ENCODE measurements at places on chromosomes 1 and 21.

GRCh38 chr1:21022279-21023040 lies 154.2 kb downstream of the EIF4G3 start:
- peak; percentile 48 for DNase-seq

DNA sequence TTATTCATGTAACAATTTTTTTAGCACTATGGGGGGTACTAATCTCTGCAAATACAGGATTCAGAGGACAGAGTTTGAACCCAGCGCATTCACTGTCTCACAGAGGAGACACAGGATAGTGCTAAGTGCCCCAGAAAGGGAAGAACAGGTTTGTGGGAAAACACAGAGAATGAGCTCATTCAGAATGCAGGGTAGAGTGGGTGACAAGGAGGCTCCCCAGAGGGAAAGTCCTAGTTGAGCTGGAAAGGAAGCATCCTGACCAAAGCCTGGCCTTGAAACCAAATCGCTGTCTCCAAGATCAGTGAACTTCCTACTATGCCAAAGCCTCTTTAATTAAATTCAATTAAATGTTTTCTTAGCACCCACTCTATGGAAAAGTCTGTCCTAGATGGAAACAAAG lies 19.0 kb upstream of the RGS2 start:
- no peak for DNase-seq

GRCh38 chr1:23448846-23449245 lies 24.3 kb upstream of the TCEA3 start:
- no peak for DNase-seq

- DNase-seq: peak; percentile 64
Measured at GRCh38 chr1:159177272-159177907, 6.0 kb downstream of the CADM3 start.

GRCh38 chr21:46063227-46063626 lies 34.7 kb upstream of the COL6A2 start:
- no peak for DNase-seq

GRCh38 chr1:211133393-211133835 lies 534 bp downstream of the KCNH1 start:
- no peak for DNase-seq

DNA sequence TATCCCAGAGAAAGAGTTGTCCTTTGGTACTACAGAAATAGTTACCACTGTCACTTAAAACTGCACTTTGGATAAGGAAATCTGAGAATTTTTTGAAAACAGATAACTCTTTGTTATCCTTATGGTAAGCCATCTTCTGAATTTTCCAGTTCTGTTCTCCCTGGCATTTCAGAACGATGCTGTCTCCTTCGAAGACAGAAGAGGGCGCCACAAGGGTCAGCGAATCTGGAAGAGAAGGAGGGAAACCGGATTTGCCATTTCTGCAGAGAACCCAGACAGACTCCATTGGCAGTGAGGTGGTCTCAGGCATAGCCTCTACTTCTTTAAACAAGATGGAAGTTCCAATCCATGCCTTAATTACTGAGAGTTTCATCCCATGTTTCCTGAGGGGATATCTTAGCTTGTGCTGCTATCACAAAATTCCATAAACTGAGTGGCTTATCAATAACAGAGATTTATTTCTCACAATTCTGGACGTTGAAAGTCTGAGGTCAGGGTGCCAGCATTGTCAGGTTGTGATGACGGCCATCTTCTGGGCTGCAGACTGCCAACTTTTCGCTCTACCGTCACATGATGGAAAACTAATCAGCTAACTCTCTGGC lies 6.4 kb downstream of the FCRL2 start:
- DNase-seq: no peak

GRCh38 chr1:153560771-153561465 lies 4.7 kb downstream of the S100A2 start:
- DNase-seq: no peak

DNA sequence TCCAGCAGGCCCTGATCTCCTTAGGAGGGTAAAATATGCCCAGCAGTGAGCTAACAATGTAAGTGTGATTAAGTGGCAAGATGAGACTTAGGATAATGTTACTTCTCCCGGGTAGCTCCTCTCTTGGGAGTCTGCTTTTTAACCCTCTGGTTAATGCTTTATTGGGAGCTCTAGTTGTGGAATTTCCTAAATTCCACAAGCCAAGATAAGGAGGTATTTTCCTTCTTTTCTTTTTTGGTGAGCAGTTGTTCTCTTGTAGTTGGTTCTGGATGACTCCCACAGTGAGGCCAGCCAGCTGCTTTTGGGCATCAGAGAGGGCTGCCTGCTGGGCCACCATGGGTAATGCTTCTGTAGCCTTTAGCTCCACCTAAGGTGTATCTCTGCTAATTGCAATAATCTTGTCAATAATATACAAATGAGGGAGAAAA lies 19.3 kb downstream of the C1orf52 start:
- peak; percentile 13 for DNase-seq

DNA sequence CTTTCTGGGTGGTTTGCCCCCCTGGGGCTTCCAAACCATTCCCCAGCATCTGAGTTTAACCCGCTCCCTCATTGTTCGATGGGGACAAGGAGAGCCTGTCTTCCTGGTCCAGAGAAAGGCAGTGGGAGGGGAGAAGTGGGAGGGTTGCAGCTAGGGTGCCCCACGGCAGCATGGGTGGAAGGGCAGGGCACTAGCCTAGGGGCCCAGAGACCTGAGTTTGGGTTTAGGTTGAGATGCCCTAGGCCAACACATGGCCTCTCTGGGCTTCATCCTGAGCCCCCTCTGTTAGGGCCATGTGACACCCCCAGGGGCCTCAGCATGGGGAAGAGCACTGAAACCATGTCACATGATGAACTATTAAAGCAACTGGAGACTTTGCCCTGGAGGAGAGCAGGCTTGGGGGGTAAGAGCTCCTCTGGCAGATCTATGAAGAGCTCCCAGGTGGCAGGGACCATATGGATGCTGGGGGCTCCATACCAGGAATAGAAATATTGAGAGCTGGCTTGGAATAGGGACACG lies 9.7 kb upstream of the RUNX3 start:
- DNase-seq: no peak

GRCh38 chr1:65458730-65459396 lies 38.4 kb downstream of the LEPR start:
- DNase-seq: no peak

DNA sequence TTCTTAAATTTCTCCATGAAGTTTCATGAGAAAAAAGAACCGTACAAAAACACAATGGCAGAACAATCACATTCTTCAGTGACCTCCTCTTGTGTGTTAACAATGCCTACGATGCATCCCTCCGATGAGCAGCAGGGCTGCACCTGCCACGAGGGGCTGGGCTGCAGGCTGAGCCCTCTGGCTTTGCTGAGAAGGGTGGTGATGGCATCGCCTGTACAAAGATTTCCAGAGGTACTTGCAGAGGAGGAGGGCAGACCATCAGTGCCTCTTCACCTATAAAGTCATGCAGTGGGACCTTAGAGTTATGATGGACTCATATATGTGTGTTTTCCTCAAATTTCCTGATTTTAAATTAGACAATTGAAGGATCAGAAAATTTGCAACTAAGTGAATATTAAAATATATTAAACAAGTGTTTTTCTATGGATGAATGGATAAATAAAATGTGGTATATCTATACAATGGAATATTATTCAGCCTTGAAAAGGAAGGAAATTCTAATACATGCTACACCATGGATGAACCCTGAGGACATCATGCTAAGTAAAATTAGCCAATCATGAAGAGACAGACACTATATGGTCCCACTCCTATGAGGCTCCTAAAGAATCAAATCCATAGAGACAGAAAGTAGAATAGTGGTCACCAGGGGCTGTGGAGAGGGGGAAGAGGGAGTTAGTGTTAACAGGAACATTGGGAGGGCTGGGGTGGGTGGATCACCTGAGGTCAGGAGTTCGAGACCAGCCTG lies 489.3 kb downstream of the SIPA1L2 start:
- DNase-seq: no peak

GRCh38 chr1:169680377-169681019 lies 30.9 kb downstream of the SELL start:
- DNase-seq: no peak

DNA sequence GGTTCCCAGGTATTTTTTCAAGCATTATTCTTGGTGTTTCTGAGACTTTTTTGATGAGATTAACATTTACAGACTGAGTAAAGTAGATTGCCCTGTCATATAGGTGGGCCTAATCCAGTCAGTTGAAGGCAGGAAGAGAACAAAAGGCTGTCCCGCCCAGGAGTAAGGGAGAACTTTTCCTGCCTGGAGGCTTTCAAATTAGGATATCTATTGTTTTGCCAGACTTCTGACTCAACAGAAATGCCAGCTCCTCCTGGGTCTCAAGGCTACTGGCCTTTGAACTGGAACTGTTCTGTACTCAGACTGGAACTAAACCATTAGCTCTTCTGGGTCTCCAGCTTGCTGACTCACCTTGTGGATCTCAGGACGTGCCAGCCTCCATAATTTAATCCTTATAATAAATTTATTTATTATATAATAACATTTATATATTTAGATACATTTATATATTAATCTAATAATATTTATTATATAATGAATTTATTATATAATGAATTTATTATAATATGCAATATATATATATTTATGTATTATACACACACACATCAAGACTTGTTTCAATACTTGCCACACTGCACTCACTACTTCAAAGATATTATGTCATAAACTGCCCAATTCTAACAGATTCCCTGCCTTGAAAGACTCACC lies 510.8 kb upstream of the B3GALT2 start:
- DNase-seq: no peak

Data from activated CD4-positive, alpha-beta T cell treated with anti-CD3 and anti-CD28 coated beads, Interleukin-2, amount 10 ng/mL, durations not matched to agents 7 days and 5 days (primary cell).